ENCODE measurements at places on chromosomes 6 and 20. TPM values are rescaled to one million over a fixed set of nuclear protein-coding genes. Genes with fewer than 3 reads are reported as not detected.

RUNX2 gene
- 11.8 TPM for total RNA-seq

SLC17A3 gene
- total RNA-seq = not detected

BTN1A1 gene
- total RNA-seq = not detected

PRSS35 gene
- total RNA-seq = not detected

POPDC3 gene
- 33.3 TPM for total RNA-seq

SCRT2 gene
- total RNA-seq = not detected

MLN gene
- not detected for total RNA-seq

ARMH2 gene
- total RNA-seq = not detected

PSORS1C2 gene
- total RNA-seq = not detected

STXBP5 gene
- total RNA-seq = 22.7 TPM

FOXS1 gene
- total RNA-seq = 2.0 TPM

POM121L2 gene
- total RNA-seq = not detected

RSPO3 gene
- not detected for total RNA-seq

TBX18 gene
- total RNA-seq = 8.2 TPM

PHACTR3 gene
- 0.06 TPM for total RNA-seq

C20orf96 gene
- total RNA-seq = 0.57 TPM

HLA-DRB1 gene
- 0.34 TPM for total RNA-seq

COL12A1 gene
- 6.6 TPM for total RNA-seq

ADGRF4 gene
- 2.7 TPM for total RNA-seq

SEC63 gene
- 11.0 TPM for total RNA-seq

FOXF2 gene
- total RNA-seq = 2.7 TPM

GRM4 gene
- 0.06 TPM for total RNA-seq

UBE2C gene
- 167 TPM for total RNA-seq

MOG gene
- not detected for total RNA-seq

ZC2HC1B gene
- not detected for total RNA-seq

SLC17A1 gene
- total RNA-seq = not detected

DNMT3B gene
- 3.7 TPM for total RNA-seq

HLA-DRA gene
- 0.46 TPM for total RNA-seq

CFAP61 gene
- total RNA-seq = not detected

DSTN gene
- 242 TPM for total RNA-seq

GGTLC1 gene
- not detected for total RNA-seq

PCSK2 gene
- total RNA-seq = 0.06 TPM

PFDN4 gene
- total RNA-seq = 481 TPM

CLPSL1 gene
- not detected for total RNA-seq

SLC44A4 gene
- not detected for total RNA-seq

RPS6KA2 gene
- total RNA-seq = 6.7 TPM

EIF6 gene
- total RNA-seq = 316 TPM

SAPCD1 gene
- 0.27 TPM for total RNA-seq

PCIF1 gene
- 2.7 TPM for total RNA-seq

LCA5 gene
- 5.0 TPM for total RNA-seq

EEF1A1 gene
- total RNA-seq = 13,896 TPM

SNAP91 gene
- total RNA-seq = 0.65 TPM

ADAT2 gene
- 10.6 TPM for total RNA-seq

FAM162B gene
- 0.29 TPM for total RNA-seq

PGC gene
- total RNA-seq = not detected

SLC22A23 gene
- total RNA-seq = 1.5 TPM

NKX2-2 gene
- total RNA-seq = 3.7 TPM

MUCL3 gene
- not detected for total RNA-seq

CGA gene
- not detected for total RNA-seq

KCNK15 gene
- total RNA-seq = 1.3 TPM

CENPW gene
- total RNA-seq = 80.8 TPM

RSPH9 gene
- total RNA-seq = not detected

SOX12 gene
- total RNA-seq = 1.5 TPM

OR2J3 gene
- not detected for total RNA-seq

NKX2-4 gene
- 3.8 TPM for total RNA-seq

SEL1L2 gene
- not detected for total RNA-seq

EEF1E1 gene
- total RNA-seq = 101 TPM

EZR gene
- total RNA-seq = 314 TPM
